Activated CD4-positive, alpha-beta memory T cell treated with anti-CD3 and anti-CD28 coated beads for 36 hours (primary cell): ENCODE measurements at places on chromosomes 7 and 10.
A peak's percentile ranks its signal among the peaks of the same experiment; 100 is the strongest.

GRCh38 chr7:95509199-95509598 lies 23.5 kb downstream of the ASB4 start:
- DNase-seq: peak; percentile 10

- DNase-seq: no peak
Measured at GRCh38 chr10:35487336-35488034, 117.7 kb upstream of the GJD4 start.

DNA sequence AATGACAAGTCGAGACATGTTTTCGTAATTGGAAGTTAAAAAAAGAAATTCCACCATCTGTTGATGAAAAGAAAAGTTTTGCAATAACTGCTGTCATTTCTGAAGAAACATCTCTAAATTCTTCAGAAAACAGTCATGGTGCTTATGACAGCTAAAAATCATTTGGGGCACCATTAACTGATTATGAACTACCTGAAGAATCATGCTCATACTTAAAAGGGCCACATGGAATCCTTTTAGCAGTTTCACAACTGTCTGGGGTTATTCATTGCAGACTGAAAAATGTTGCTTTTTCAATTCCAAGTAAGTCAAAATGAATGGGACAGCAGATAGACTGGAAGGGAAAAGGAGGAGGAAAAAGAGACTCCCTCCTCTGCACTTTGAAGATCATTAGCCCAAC lies 134.2 kb downstream of the CHN2 start:
- no peak for DNase-seq

GRCh38 chr10:6395606-6396005 lies 184.5 kb downstream of the PRKCQ start:
- DNase-seq: no peak

- DNase-seq: no peak
Measured at GRCh38 chr7:33762151-33762910, 143.0 kb upstream of the BMPER start.
